Activated CD8-positive, alpha-beta T cell treated with anti-CD3 and anti-CD28 coated beads for 36 hours (primary cell): ENCODE measurements at places on chromosomes 4 and X. TPM values are rescaled to one million over a fixed set of nuclear protein-coding genes. Genes with fewer than 3 reads are reported as not detected.

Gene BANK1
- 0.09 TPM for total RNA-seq

GRCh38 chrX:40543661-40544328, 37.0 kb upstream of the ATP6AP2 start:
- H3K4me3 ChIP-seq, result peak overlapping the region; percentile 28
- H3K27ac ChIP-seq, result no peak overlapping the region
- no peaks in the 10 kb centered on the region for H3K27me3 ChIP-seq
- no peaks in the 10 kb centered on the region for H3K36me3 ChIP-seq

DNA sequence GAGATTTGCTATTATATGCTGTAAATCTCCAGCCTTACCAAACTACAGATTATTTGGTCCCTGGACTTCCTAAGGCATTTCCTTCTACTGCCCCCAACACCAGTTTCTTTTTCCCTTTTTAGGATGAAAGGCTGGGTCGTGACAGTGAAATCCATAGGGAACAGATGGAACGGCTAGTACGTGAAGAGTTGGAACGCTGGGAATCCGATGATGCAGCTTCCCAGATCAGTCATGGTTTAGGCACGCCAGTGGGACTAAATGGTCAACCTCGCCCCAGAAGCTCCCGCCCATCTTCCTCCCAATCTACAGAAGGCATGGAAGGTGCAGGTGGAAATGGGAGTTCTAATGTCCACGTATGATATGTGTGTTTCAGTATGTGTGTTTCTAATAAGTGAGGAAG, 67.9 kb downstream of the PKD2 start:
- no peak overlapping the region for H3K4me3 ChIP-seq
- no peak overlapping the region for H3K27ac ChIP-seq
- no peaks in the 10 kb centered on the region for H3K27me3 ChIP-seq
- no peaks in the 10 kb centered on the region for H3K4me1 ChIP-seq

Gene BLTP1
- total RNA-seq, result 17.9 TPM

Gene CXorf51A
- not detected for total RNA-seq

Gene PPP2R2C
- total RNA-seq, result not detected

GRCh38 chr4:31548021-31548420, 827.9 kb downstream of the PCDH7 start:
- no peaks in the 10 kb centered on the region for H3K4me1 ChIP-seq
- no peak overlapping the region for H3K27ac ChIP-seq
- H3K4me3 ChIP-seq, result no peak overlapping the region
- H3K36me3 ChIP-seq, result no peaks in the 10 kb centered on the region
- DNase-seq, result no peak

GRCh38 chr4:182475539-182475938, 232.3 kb downstream of the TENM3 start:
- H3K4me1 ChIP-seq, result no peaks in the 10 kb centered on the region
- no peak overlapping the region for H3K4me3 ChIP-seq
- no peak overlapping the region for H3K27ac ChIP-seq
- no peak for DNase-seq
- peaks cover 5% of the 10 kb centered on the region for H3K27me3 ChIP-seq

DNA sequence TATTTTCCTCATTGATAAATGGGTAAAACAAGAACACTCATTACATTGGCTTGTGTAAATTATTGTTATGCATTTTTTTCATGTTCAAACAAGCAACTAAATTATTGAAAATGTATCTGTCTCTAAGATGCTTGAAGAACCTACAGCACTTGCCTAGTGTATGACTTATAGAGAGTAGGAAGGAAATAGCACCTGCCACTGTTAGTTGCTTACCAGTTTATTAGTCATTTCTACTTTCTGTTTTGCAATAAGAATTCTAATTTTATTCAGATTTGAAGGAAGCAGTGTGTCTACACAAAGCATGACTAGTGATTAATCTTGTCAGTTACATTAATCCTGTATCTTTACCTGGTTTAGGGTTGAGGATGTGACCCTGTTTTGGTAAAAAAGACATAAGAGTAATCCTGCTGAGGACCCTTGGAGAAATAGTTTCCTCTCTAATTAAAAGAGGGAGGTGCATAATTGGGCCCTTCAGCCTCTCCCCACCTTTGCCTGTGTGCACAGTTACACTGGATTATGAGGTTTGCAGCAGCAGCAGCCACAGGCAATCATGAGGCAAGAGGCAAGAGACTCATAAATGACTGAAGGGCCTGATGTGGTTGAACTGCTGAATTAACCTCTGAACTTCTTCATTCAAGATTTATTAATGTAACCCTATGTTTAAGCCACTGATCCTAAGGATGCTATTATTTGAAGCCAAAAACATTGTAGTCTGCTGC, 1202.1 kb downstream of the ADGRL3 start:
- no peak for DNase-seq
- no peaks in the 10 kb centered on the region for H3K36me3 ChIP-seq
- no peak overlapping the region for H3K4me3 ChIP-seq
- no peak overlapping the region for H3K27ac ChIP-seq
- H3K27me3 ChIP-seq, result no peaks in the 10 kb centered on the region

Gene CTAG1A
- total RNA-seq, result not detected

DNA sequence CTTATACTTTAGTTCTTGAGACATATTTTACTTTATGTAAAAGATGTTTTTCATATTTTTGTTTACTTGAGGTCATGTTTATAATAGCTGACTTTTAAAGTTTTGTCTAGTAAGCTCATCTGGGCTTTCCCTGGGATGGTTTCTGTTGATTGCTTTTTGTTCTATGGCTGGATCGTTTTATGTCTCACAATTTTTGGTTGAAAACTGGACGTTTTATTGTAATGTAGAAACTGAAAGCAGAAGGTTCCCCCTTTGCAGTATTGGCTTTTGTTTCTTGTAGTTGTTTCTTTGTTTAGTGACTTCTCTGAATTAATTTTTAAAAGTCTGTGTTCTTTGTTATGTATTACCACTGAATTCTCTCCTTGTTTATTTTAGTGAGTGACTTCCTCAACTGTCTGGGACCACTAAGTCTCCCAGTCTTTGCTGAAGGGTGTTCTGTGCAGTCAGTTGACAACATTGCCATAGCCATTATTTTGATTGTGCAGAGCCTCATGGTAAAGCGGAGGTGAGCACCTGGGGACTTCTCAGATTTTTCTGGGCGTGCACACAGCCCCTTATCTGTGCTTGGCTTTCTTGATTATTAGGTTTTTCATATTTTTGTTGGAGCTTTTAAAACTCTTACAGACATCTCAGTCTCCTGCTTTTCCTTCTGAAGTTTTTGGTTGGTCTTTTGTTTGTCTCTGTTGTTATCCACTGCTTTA, 31.0 kb downstream of the KDM6A start:
- DNase-seq, result no peak
- no peaks in the 10 kb centered on the region for H3K27me3 ChIP-seq
- peak overlapping the region; percentile 45 for H3K4me3 ChIP-seq
- H3K27ac ChIP-seq, result peak overlapping the region; percentile 68
- peaks cover 68% of the 10 kb centered on the region for H3K4me1 ChIP-seq
- peaks cover 18% of the 10 kb centered on the region for H3K36me3 ChIP-seq

Gene BEND2
- not detected for total RNA-seq

GRCh38 chr4:7424553-7425111, 10.1 kb downstream of the PSAPL1 start:
- H3K27ac ChIP-seq, result no peak overlapping the region
- H3K27me3 ChIP-seq, result no peaks in the 10 kb centered on the region
- no peaks in the 10 kb centered on the region for H3K4me1 ChIP-seq
- H3K36me3 ChIP-seq, result no peaks in the 10 kb centered on the region
- no peak overlapping the region for H3K4me3 ChIP-seq

- no peak overlapping the region for H3K4me3 ChIP-seq
- no peaks in the 10 kb centered on the region for H3K4me1 ChIP-seq
- DNase-seq, result no peak
- H3K27me3 ChIP-seq, result no peaks in the 10 kb centered on the region
Measured at GRCh38 chrX:81414630-81415029, 212.7 kb downstream of the SH3BGRL start.

DNA sequence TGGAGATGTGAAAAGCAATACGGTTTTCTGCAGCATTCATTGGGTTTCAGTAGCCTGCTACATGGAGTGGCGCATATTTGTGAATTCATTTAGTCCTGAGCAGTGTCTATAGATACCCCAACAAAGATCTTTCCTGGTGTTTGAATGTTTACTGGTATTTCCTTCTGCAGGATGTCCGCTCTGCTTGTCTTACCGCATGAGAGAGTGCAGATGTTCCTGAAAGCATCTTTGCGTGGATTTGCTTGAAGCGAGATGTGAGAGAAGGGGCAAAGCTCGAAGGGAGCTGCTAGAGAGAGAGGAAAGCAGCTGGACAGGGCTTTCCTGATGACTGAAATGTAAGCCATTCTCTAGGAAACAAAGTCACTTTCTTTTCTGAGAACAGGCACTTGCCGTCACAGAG, 40.9 kb upstream of the GYPA start:
- H3K36me3 ChIP-seq, result no peaks in the 10 kb centered on the region
- H3K27ac ChIP-seq, result no peak overlapping the region
- H3K4me3 ChIP-seq, result no peak overlapping the region
- DNase-seq, result no peak
- H3K4me1 ChIP-seq, result peaks cover 5% of the 10 kb centered on the region
- peaks cover 2% of the 10 kb centered on the region for H3K27me3 ChIP-seq

DNA sequence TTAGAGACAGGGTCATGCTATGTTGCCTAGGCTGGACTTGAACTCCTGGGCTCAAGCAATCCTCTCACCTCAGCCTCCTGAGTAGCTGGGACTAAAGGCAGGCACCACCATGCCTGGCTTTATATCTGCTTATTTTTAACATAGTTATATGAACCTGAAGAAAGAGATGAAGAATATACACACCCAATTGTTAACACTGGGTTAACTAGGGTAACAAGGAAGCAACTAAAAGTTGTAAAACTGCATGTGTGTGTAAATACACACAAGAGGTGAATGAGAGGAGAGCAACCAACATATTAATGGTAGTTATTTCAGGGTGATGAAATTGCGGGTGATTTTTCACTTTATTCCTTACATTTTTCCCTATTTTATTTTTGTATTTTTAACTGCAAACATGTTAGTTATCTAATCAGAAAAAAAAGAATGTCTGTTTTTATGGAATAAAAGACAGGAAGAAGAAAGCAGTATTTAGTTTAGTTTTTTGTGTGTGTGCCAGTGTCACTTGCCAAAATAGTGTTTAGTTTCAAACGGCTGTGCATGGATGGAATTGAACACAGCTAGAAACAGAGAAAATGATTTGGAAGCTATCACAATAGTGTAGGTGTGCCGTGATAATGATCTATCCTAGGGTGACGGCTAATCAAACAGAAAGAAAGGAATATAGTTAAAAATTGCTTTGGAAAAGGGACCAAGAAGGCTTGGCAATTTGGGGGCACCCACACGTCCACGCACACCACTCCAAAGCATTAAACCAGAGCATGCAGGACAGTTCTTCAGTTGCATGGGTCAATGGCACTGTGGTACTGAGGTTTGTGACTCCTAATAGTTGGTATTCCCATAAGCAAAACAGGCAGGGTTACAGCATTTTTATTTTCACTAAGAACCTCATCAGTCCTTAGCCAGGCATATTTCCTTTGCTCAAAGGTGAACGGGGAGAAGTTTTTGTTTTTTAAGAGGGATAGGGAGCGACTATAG, 89.1 kb upstream of the KLHL13 start:
- no peaks in the 10 kb centered on the region for H3K36me3 ChIP-seq
- DNase-seq, result no peak
- no peaks in the 10 kb centered on the region for H3K27me3 ChIP-seq
- H3K27ac ChIP-seq, result no peak overlapping the region

- H3K36me3 ChIP-seq, result no peaks in the 10 kb centered on the region
- H3K27me3 ChIP-seq, result no peaks in the 10 kb centered on the region
- no peak for DNase-seq
- H3K4me3 ChIP-seq, result no peak overlapping the region
- H3K27ac ChIP-seq, result no peak overlapping the region
- H3K4me1 ChIP-seq, result no peaks in the 10 kb centered on the region
Measured at GRCh38 chr4:28518561-28519165, 1658.0 kb downstream of the STIM2 start.

DNA sequence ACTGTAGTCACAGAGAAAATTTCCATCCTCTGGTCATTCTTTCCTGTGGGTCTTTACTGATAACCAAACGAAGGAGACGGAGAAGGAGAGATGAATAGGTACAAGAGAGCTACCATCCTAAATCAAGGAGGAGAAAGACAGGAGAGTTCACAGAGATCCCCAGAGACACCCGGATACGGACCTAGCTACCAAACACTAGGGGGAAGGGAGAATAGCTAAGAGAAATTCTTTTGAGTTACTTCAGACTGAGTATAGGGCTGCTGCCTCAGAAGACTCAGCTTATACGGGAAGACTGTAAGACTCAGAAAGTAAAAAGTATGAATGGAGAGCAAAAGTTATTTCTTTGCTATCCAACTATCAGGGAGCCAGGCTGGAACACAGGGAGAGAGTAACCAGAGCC, 572.1 kb downstream of the C4orf33 start:
- H3K36me3 ChIP-seq, result no peaks in the 10 kb centered on the region
- DNase-seq, result no peak
- no peaks in the 10 kb centered on the region for H3K4me1 ChIP-seq

- H3K36me3 ChIP-seq, result no peaks in the 10 kb centered on the region
- H3K27me3 ChIP-seq, result peaks cover 40% of the 10 kb centered on the region
- DNase-seq, result no peak
- peaks cover 6% of the 10 kb centered on the region for H3K4me1 ChIP-seq
- H3K4me3 ChIP-seq, result peak overlapping the region; percentile 57
- no peak overlapping the region for H3K27ac ChIP-seq
Measured at GRCh38 chr4:183100298-183100599, 1.2 kb downstream of the WWC2 start.

- no peak overlapping the region for H3K4me3 ChIP-seq
- no peaks in the 10 kb centered on the region for H3K4me1 ChIP-seq
- H3K27ac ChIP-seq, result no peak overlapping the region
- H3K27me3 ChIP-seq, result no peaks in the 10 kb centered on the region
Measured at GRCh38 chrX:47351706-47352105, 18.7 kb upstream of the ZNF157 start.

DNA sequence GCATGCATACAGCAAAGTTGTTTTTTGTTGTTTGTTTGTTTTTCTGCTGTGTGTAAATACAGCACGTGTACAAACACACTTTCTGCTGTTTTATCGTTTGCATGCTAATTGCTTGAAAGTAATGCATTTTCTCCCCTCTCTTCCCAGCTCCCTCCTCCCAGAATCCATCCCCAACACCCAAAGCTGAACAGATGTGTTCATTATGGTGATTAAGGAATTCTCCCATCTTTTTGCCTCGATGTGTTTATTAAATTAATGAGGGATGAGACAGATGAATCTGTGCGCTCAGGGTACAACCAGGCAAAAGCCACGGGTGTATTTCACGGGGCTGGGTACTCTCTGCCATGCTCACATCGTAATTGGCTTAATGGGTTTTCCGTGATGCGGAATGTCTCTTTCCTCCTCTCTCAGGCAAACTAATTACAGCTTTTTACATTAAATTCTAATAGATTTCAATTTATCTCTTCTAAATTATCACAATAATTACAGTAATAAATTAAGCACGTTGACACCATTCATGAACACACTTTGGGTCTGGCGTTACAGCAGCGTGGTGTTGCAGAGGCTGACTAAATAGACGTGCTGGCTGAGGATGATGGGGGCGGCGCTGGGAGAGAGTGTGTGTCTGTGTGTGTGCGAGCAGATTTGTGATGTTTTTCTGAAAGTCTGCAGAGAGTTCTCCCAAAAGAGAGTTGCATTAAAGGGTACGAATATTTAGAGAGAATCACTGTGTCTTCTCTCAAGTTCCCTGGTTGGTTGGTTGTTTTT, 117.7 kb downstream of the CRLF2 start:
- H3K27me3 ChIP-seq, result no peaks in the 10 kb centered on the region
- H3K4me1 ChIP-seq, result peaks cover 3% of the 10 kb centered on the region
- DNase-seq, result no peak

Gene FHDC1
- 0.05 TPM for total RNA-seq
